ENCODE measurements at places on chromosomes 11 and 22.

DNA sequence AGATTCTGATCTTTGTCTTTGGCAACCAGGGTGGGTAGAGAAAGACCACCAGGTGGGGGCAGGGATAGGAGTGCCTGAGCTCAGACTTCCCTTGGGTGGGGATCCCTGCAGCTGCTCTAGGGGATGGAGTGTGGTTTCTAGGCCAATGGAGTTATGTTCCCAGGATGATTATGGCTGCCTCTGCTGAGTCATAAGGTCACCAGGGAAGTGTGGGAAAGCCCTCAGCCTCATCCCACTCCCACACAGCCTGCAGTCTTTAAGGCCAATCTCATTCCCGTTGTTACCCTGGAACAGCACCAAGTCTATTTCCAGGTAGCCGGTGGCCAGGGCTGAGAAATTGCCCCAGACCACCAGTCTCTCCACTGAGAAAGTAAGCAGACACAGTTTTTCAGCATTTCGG is 2269.3 kb upstream of the RAG2 start:
- peak; percentile 19 for DNase-seq

DNA sequence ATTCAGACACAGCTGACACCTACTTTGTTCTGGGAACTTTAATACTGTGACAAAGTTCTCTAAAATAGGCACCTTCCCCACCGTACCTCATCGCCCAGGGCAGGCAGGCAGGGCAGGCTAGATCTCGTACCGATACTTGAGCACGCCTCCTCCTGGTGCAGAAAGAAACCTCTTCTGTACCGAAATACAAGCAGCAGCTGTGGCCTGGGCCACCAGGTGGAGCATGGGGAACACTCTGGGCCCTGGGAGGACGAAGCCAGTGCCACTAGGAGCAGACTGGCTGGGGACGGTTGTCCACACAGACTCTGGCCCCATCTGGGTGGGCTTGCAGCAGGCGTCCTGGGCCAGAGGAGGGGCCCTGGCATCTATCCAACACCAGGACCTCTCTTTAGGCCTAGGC is 12.8 kb downstream of the PMM1 start:
- DNase-seq: peak; percentile 49

- DNase-seq: no peak
Observed at GRCh38 chr11:66905631-66906030, 48.8 kb downstream of the LRFN4 start.

GRCh38 chr11:34575261-34575660 is 45.6 kb upstream of the EHF start:
- DNase-seq: no peak

DNA sequence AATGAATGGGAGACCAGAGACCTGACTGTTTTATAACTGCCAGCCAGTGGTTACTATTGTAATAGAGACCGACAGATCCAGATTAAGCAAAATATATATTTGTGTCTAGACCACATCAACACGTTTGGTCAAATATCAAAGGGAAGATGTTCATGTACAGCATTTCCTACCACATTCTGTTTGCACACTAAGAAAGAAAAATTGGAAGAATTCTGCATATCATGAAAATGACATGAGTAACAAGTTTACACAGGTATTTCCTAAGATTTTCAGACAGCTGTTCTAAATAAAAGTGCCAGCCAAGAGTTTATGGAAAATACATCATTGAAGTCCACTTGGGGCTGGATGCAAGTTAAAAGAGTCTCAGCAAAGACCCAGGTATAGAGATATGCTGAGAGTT is 145.5 kb upstream of the ANO3 start:
- no peak for DNase-seq

DNA sequence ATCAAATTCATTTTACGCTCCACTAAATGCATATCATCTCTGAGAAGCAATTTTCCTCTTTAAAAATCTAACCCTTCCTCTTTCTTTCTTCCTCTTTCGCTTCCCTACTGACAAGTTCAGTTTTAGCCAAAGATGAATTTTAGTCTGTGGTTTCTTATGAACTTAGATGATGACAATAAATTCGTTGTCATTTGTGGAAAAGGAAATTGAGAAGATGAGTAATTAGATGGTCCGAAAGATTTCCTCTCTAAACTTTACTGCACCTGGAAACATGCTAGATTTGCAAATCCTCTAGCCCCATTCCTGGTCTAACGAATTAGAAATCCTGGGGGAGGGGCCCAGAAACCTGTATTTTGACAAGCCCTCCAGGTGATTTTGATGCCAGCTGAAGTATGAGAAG is 855.4 kb upstream of the CHORDC1 start:
- no peak for DNase-seq

DNA sequence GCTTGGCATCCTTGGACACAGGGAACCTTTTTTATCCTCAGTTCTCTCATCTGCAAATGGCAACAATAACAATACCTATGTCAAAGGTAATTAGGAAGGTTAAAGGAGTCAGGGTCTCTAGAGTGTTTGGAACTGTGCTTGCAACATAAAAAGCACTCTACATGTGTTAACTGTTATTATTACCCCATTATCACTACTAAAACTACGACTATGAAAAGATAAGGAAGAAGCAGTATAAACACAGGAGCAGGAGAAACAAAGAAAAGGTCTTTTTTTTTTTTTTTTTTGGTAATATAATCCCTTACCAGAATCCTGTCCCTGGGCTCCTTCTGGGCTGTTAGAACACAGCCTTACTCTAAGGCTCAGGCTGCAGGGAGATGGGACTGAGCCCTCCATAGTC is 348.2 kb downstream of the CADM1 start:
- DNase-seq: no peak

DNA sequence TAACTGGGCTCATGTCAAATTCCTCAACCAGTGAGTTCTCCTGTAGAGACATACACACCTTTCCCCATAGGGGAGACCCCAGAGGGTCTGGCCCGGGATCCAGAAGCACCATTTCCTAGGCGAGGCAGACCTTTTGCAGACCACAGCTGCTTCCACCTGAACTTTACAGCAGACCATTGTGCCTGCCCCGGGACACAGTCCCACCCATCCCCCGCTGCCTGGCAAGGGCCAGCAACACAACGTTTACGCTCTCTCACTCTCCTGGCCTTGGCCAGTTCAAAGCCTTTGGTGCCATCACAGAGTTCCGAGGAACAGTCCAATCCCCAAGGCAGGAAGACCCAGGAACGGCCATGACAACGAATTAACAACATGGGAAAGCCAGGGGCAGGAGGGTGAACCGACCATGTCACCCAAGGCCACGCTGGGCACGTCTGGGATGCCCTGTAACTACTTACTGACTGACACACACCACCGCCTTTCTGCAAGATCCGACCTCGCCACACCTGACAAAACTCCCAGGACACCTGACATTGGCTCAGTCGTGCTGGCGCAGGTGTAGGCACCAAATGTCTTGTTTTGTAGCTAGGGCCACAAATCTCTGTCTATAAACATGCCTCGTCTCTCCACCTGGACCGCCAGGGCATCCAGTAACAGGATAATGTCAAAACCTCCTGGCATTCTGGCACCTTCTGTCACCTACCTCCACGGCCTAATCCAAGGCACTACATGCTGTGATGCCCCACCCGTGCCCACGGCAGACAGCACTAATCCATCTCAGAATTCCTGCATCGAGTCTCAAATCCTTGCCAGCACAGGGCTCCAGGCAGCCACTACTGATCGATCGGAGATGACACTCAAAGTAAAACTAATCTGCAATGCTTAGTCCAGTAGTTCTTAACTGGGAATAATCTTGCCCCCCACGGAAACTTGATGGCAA is 51.3 kb downstream of the MYH9 start:
- no peak for DNase-seq

DNA sequence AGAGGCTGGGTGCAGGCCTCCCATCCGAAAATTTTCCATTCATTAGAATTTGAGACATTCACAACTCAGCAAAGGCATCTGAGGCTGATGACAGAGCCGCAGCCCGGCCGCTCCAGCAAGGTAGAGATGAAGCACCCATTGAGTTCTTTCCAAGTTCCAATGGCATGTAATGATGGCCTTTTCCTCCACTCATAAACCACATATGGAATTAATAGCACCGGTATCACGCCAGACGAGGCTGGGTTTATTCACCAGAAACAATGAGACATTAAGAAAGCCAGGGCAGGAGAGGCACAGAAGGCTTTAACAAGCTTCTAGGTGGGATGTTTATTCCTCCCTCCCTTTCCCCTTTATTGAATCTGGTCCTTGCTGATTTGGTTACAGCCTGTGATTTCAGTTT is 534.4 kb downstream of the MN1 start:
- no peak for DNase-seq

DNA sequence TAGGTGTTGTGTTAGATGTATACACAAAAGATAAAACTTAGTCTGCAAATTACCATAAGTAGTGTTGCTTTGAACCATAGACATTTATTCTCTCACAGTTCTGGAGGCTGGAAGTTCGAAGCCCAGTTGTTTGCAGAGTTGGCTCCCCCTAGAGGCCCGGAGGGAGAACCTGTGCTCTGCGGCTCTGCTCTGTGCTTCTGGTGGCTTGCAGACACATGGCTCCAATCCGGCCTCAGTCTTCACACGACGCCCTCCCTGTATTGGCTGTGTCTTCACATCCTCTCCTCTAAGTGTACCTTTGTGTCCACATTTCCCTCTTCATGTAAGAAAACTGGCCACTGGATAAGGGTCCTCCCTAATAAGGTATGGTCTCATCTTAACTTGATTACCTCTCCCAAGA is 128.4 kb downstream of the OPCML start:
- no peak for DNase-seq

DNA sequence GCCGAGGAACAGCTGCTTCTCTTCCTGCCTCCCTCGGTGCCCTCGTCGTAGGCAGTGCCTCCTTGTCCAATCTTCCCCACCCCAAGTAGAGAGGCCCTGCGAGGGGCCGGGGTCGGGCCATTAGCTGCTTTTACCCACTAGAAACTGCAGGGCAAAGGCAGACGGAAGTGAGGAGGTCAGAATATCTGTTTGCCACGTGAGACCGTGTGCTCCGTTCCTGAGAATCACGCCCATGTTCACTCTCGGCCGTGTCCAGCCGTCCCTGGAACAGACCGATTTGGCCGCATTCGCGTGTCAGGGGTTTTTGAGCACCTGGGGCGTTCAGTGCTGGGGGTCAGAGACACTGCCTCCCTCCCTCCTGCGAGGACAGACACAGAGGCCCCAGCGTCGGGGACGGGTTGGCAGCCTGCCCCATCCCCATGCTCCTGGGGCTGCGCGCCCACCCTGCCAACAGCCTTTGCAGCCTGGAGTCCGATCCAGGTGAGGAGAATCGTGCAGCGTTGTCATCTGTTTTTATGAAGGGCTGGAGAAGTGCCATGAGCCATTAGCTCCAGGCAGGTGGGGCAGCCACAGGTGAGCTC is 982.2 kb downstream of the BRD1 start:
- DNase-seq: no peak

DNA sequence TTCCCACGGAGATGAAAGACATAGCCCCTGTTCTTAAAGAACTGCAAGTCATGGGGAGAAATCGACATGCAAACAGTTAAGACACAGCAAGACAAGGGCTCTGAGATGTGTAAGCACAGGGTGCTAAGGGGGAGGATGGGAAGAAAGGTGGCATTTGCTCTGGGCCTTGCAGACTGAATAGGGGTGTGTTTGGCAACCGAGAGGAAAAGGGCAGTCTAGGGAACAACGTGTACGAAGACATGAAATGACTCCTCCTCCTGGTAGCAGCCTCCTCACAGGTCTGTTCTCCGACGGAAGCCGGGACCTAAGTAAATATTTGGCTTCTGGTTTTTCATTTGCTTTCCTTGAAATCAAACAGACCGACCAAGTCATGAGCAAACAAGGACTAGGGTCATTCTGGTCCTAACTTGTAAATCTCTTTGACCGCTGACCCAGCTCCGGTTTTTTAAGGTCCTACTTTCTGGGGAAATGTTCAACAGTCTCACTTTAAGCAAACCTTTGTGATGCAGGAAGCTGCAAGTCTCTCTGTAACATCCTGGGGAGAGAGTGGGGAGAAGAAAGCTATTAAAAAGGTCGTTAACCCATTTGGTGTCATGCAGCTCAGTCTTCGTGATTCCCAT is 19.7 kb downstream of the NNMT start:
- DNase-seq: no peak

GRCh38 chr11:67439321-67440228 is 2.1 kb upstream of the PTPRCAP start:
- peak; percentile 39 for DNase-seq

- DNase-seq: peak; percentile 25
Observed at GRCh38 chr22:40728731-40729189, 49.5 kb downstream of the MCHR1 start.

- DNase-seq: peak; percentile 17
Observed at GRCh38 chr11:87879118-87879517, 296.1 kb downstream of the RAB38 start.

- DNase-seq: no peak
Observed at GRCh38 chr11:28730336-28730735, 622.1 kb downstream of the METTL15 start.

GRCh38 chr11:119847853-119848252 is 118.9 kb upstream of the NECTIN1 start:
- no peak for DNase-seq

DNA sequence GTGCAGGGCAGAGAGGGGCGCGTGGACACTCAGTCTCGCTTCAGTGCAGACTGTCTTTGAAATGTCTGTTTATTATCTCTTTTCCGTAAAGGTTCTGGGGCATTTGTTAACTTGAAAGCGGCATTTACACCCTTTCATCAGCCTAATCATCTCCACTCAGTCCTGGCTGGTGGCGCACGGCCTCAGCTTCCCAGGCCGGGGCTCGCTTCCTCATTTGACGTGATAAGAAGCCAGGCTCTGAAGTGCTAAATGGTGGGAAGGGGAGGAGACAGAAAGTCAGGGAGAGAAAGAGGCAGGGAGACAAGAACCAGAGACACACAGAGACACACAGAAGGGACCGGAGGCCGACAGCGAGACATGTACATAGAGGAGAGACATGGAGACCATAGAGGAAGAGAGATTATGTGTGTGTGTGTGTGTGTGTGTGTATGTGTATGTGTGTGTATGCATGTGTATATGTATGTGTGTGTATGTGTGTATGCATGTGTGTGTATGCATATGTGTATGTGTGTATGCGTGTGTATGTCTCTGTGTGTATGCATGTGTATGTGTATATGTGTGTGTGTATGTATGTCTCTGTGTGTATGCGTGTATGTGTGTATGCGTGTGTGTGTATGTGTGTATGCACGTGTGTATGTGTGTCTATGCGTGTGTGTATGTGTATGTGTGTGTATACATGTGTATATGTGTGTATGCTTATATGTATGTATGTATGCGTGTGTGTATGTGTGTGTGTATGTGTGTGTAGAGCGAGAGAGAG is 101.5 kb downstream of the ST3GAL4 start:
- no peak for DNase-seq

DNA sequence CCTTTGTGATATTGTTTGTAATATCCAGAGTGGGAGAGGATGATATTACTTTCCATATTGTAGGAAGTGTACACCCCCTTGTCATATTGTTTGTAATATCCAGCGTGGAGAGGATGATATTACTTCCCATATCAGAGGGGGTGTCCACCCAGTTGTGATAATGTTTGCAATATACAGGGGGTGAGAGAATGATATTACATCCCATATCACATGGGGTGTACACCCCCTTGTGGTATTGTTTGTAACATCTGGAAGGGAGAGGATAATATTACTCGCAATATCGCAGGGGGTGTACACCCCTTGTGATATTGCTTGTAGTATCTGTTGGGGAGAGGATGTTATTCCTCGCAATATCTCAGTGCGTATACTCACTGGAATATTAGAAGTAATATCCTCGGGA is 61.5 kb downstream of the PRSS23 start:
- DNase-seq: no peak

- DNase-seq: peak; percentile 97
Observed at GRCh38 chr11:19441752-19442553, 201.2 kb upstream of the E2F8 start.

Data from H4 (cell line).